ENCODE measurements at places on chromosomes 4 and X. TPM values are rescaled to one million over a fixed set of nuclear protein-coding genes. Genes with fewer than 3 reads are reported as not detected.

GRCh38 chrX:39165185-39165584 lies 363.9 kb downstream of the MID1IP1 start:
- no peak for ATAC-seq

DNA sequence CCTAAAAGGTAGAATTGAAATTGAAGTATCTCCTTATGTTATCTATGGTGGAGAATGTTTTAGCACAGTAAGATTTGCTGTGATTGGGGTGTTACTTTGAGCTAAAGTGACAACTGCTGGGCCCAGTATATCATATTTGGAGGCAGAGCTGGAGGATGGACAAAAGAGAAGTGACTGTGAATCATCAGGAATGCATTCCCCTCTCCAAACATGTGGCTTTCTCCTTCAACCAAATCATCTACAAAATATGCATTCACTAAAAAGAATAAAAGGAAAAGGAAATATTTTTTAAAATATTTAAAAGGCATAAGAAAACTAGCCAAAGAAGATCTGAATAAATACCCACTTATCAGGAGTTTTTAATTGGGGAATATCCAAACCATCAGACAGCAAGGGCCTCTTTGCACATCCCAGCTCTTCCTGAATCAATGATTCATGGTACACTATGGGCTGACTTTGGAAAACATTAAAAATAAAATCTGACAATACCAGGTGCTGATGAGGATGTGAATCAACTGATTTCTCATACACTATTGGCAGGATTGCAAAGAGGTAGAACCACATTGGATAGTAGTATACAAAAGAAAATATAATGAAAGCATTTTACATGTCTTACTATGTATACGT lies 671.7 kb upstream of the NR3C2 start:
- ATAC-seq, result no peak

The C1QTNF7 gene
- total RNA-seq, result 37.4 TPM

The BMX gene
- total RNA-seq, result 1.9 TPM

The GDPD2 gene
- total RNA-seq, result not detected

The CPZ gene
- total RNA-seq, result 2.3 TPM

- peak; percentile 71 for ATAC-seq
These were observed at the start of gene ING2 for GRCh38 chr4:183504930-183505610. Gene ING2, plus strand, starts transcription at chr4:183505058. Its CDS starts 138 bp downstream, at chr4:183505196.

GRCh38 chr4:84913176-84913575 lies 53.3 kb downstream of the WDFY3 start:
- ATAC-seq, result no peak

DNA sequence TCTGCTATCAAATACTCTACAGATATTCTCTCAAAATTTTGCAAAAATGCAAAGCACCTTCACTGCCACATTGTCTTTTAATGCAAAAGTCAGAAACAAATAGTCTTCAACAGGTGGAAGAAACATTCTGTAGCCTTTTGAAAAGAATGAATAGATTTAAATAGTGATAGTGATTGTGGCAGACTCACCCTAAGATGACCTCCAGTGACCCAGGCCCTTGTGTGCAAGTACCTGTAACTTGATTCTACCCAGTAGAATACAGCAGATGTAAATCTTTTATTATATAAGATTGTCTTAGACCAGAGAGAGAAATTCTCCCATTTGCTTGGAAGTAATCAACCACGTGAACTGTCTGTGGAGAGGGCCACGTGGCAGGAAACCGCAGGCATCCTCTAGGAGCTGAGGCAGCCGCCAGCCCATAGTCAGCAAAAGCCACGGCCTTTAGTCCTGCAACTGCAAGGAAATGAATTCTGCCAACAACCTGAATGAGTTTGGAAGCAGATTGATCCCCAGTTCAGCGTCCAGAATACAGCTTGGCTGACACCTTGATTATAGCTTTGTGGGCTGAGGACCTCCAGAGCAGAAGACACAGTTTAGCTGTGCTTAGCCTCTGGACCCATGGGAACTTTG lies 272.5 kb downstream of the ARHGAP10 start:
- ATAC-seq, result no peak

GRCh38 chr4:186999686-187000085 lies 276.0 kb upstream of the FAT1 start:
- no peak for ATAC-seq

- no peak for ATAC-seq
These were observed 158.1 kb upstream of the ATOH1 start for GRCh38 chr4:93670434-93670833.

GRCh38 chrX:121032531-121032930 lies 14.9 kb upstream of the GLUD2 start:
- no peak for ATAC-seq

GRCh38 chrX:109614951-109615350 lies 10.0 kb downstream of the KCNE5 start:
- ATAC-seq, result no peak

DNA sequence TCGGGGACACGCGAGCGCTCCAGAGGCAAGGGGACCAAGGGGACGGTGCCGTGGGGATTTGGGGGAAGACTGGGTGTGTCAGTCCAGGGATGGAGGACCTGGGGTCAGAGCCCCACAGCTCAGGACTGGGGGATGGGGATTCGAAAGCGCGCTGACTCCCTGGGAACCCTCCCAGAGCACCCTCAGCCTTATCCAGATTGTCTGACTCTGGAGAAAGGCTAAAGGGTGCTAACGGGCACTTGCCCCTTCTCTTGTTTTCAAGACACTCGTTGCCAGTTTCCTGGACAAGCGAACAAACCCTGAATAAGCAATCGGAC lies 1.1 kb downstream of the DOCK11 start:
- ATAC-seq, result no peak

DNA sequence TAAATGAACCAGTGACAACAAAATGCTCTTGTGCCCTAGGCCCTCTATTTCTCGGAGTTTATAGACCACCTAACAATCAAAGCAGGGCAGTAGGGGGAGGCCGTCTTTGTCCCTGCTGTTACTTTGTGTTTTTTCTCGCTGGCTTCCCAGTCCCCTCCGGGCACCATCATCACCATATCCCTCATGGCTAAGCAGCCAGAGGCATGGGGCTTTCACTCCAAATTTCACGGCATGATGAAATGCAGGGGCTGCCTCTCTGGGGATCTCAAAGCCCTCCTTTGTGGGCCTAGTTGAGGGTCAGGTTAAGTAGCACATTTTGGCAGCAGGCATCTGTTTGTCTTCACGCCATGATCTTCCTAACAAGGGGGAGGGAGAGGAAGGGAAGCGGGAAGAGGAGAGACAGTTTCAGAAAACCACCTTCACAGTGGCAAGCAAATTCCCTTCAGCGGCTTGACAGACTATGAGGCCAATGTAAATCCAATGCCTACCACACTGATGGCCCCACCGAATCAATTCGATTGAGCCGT lies 91.9 kb downstream of the ANOS1 start:
- ATAC-seq, result no peak

DNA sequence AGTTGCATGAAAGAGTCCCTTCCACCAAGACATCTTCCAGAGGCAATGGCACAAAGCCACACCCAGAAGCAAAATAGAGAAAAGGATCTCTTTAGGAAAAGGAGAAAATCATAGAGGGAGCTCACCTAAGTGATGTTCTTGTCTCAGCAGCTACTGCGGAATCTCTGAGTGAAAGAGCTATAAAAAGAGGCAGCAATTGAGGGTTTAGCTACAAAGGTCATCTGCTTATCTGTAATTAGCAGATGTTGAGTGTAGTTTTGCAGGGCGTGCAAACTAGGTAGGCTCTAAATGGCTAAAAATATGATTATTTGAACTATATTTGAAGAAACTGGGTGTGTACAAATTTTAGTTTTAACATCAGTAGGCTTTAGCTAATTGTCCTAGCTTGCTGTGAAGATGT lies 276.0 kb downstream of the HS3ST1 start:
- no peak for ATAC-seq

The TRMT44 gene
- 27.9 TPM for total RNA-seq

GRCh38 chrX:33142331-33142730 lies 69.0 kb downstream of the DMD start:
- ATAC-seq, result no peak

The PDZD11 gene
- total RNA-seq, result 32.1 TPM

The IL1RAPL1 gene
- 0.35 TPM for total RNA-seq

The RGS12 gene
- 28.8 TPM for total RNA-seq

DNA sequence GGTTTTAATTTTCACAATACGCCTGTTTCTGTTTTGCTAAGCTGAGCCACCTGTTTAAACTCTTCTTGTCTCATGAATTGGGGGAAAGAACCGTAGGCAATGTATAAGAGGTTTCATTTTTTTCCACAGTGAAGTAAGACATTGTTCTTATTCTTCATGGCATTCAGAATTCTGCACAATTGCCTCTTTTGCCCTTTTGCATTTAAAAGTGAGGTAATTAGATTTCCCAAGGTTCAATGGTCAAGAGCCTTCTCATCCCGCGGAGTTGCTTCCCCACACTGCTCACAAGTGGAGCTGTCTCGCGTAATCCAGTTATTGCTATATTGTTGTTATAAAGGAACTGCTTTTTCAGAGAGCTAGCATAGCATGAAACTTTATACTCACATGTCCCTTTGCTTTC lies 90.9 kb upstream of the SPRY1 start:
- no peak for ATAC-seq

DNA sequence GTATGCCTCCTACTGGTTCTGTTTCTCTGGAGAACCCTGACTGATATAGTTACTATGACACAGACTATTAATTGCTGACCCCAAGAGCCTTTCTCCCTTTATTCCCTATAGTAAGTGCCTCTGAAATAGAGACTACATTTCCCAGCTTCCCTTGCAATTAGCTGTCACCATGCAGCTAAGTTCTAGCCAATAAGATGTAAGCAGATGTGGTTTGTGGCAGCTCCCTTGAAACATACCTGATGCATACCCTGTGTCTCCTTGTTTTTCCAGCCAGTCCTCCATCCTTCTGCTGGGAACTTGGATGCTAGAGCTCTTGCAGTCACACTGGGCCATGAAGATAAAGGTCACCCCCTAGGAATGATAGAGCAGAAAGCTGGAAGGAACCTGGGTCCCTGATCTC lies 9.7 kb upstream of the TMEM165 start:
- no peak for ATAC-seq

DNA sequence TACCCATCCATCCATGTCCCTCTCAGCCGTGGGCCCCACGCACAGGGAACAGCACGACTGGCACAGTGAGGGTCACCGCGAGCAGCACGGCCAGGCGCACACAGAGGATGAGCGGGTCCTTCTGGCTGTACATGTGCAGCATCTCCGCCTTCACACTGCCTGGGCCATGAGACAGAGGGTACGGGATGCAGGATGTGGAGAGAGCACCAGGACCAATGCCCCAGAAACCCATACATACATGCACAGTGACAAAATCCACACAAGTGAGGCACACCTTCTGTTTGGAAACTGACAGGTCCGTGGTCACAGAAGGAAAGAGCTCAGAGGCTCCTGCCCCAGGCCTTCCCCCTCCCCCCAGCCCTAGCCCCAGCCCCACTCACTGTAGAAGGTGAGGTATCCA lies 9.5 kb downstream of the SLC38A5 start:
- ATAC-seq, result no peak

The STIM2 gene
- 11.6 TPM for total RNA-seq

DNA sequence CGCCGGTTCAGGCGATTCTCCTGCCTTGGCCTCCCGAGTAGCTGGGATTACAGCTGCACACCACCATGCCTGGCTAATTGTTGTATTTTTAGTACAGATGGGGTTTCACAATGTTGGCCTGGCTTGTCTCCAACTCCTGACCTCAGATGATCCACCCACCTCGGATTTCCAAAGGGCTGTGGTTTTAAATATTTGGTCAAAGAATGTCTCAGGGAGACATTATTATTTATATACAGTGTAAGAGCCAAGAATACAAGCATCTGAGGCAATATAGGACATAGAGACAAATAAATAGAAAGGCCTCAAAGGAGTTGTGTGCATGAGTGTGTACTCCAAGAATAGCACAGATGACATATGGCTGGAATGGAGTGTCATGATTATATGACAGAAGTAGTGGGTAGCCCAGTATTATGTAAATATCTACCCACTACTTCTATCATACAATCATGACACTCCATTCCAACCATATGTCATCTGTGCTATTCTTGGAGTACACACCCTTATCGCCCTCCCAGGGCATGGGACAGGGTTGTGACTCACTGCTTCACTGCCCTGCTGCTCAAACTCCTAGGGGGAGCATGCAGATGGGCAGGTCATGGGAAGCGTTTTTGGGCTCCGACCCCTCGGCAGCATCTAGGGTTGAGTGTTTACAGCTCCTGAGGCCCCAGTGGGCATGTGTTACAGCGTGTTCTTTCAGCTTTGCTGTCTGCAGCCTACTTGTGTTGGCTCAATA lies 1649.8 kb upstream of the PCDH10 start:
- ATAC-seq, result no peak

DNA sequence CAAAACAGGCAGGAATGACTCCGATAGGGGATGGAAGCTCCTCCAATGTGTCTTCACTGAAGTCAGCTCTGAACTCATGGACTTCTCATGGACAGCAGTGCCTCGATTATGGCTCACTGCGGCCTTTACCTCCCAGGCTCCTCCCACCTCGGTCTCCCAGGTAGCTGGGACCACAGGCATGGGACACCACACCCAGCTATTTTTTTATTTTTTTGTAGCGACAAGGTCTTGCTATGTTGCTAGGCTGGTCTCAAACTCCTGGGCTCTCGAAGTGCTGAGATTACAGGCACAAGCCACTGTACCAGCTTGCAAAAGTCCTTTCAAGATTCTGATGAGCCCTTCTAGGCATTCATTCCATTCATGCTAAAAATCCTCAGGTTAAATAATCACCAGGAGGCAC lies 181.5 kb downstream of the NSUN7 start:
- ATAC-seq, result no peak

- no peak for ATAC-seq
These were observed 234.2 kb upstream of the ANKRD50 start for GRCh38 chr4:124946696-124947095.

GRCh38 chr4:62344474-62344873 lies 1144.3 kb downstream of the ADGRL3 start:
- ATAC-seq, result no peak

GRCh38 chr4:8220661-8221450 lies 21.8 kb downstream of the SH3TC1 start:
- no peak for ATAC-seq

The EPHA5 gene
- total RNA-seq, result 0.10 TPM

The ZMAT1 gene
- total RNA-seq, result 11.1 TPM

GRCh38 chr4:164169591-164169990 lies 584.3 kb upstream of the SMIM31 start:
- no peak for ATAC-seq

The CYTL1 gene
- total RNA-seq, result 3.0 TPM

- ATAC-seq, result no peak
These were observed 29.9 kb downstream of the FGFRL1 start for GRCh38 chr4:1041147-1041935.

GRCh38 chr4:792626-793092 lies 33.3 kb downstream of the CPLX1 start:
- ATAC-seq, result no peak

DNA sequence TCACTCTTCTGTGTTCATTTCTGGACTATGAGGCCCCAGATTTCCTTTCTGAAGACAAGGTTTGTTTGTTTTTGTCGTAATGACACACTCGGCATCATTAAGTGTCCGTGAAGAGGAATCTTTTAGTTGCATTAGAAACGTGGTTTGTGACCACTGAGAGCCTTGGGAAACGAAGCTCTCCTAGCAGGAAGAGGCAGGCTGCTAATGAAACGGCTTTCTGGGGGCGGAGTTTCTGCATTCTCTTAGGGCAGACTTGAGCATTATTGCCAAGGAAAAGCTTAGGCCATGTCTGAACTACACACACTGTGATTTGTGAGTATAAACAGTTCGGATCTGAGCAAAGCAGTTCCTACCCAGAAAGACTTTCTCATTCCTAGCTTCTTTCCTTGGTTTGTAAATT lies 64.0 kb downstream of the SOX3 start:
- no peak for ATAC-seq

- no peak for ATAC-seq
These were observed 35.2 kb upstream of the INPP4B start for GRCh38 chr4:142881331-142881730.

The FGD1 gene
- total RNA-seq, result 7.9 TPM

The GAB1 gene
- total RNA-seq, result 124 TPM
